NCI-H2081 treated with DMSO at 0.1 percent for 48 hours (cell line): ENCODE measurements at places on chromosomes 3 and 15.

DNA sequence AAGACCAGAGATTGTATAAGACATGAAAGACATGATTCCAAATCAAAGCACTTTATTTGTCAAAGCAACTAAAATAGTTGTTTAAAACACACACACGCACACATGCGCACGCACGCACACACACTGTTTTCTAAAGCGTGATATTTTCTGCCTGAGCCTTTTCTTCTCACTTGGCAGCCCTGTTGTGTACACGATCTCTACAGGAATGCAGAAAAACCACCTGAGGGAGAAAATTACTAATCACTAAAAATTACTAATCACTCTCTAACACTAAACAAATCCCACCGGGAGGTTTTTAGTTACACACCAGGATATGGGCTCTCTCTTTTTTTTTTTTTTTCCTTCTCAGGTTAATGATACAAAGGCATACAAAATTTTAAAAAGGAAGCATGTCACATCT, 160.1 kb upstream of the ATP11B start:
- no peak for DNase-seq

GRCh38 chr3:81425198-81425868, 336.1 kb downstream of the GBE1 start:
- DNase-seq = no peak

DNA sequence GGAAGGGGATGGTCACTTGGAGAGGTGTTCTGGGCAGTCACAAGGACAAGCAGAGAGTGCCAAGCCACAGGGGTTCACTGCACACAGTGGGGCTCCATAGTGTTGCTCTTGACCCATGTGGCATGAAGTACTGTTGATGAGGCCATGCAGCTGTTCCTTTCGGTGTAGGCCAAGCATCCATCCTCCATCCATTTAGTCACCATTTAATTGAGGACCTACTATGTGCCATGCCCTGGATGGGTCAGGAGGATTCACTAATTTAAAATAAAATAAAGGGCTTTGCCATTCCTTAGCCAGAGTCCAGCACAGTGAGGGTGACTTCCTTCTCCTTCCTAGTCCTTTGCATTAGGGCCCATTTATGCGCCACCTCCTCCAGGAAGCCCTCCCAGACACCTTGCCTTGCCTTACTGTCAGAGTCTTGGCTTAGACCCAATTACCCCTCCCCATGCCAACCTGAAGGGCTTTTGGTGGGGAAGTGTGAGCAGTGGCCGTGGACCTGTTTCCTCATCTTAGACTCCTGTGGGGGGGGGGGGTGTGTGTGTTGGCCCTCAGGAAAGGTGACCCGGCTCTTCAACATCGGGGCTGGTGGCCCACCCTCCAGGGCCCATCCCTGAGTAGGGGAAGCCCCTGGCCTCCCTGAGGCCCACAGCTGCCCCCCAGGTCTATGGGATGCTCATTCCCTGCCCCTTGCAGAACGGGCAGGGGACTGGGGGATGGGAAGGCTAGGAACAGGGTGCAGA, 25.6 kb downstream of the PSTPIP1 start:
- DNase-seq = no peak

DNA sequence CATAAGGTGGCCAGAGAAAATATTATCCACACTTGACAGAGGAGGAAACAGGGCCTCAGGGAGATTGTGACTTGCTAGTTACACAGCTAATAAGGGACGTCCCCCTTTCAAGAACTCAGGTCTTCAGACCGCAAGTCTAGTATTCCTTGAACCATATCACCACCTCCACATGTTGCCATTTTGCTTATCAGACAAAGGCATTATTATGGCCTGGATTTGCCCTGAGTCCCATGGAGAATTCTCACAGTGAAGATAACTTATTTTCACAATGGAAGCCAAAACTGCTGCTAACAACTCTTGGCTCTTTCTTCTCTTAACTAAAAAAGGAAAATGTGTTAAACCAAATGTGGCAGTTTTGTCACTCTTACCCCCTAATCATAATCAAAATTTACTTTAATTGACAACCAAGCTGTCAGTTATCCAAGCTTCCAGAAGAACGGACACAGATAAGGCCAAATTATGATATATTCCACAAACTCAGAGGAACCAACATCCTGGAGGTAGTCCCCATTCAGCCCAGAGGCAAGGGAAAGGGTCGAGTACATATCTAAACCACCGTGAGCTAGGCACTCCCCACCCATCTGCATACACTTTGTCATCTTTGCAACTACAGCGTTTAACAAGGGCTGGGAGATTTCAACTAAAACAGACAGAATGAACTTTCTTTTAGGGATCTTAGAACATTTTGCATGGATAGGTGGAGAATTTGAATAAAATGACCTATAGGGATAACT, 63.6 kb upstream of the THBS1 start:
- no peak for DNase-seq

GRCh38 chr3:47479826-47480160, 4.1 kb upstream of the SCAP start:
- DNase-seq = no peak

DNA sequence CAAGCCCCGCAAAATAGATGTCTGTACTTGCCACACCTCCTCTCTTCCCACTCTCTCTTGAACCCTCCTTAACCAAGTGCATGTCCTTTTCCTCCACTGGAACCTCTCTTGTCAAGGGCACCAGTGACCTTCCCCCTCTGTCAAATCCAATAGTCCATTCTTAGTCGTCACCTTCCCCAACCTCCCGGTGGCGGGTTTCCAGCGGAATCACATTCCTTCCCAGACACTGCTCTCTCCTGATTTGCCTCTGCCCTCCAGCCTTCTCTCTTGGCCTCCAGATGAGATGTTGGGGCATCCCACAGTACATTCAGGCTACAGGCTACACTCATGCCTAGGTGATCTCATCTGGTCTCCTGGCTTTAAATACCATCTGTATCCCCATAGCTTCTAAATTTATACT, 31.1 kb downstream of the SCN5A start:
- no peak for DNase-seq

DNA sequence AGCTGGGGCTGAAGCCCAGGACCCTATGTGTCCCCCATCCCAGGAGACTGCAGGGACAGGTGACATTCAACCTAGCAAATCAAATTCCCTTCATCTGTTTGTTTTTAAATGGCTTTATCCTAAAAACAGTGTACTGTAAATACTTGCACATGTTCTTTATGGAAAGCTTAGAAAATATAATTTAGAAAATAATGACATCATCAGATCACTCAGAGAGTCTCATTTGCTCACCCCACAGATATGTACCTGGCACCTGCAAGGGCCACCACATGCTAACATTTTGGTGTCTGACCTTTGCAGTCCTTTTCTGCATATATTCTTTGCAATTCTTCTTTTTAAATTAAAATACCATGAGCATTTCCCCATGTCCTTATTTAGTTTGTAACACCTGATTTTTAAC, 58.6 kb upstream of the FGD5 start:
- DNase-seq = no peak

- DNase-seq = no peak
Observed at GRCh38 chr3:179265875-179266274, 15.0 kb upstream of the KCNMB3 start.

- DNase-seq = no peak
Observed at GRCh38 chr15:101318147-101318819, 23.2 kb upstream of the SNRPA1 start.

GRCh38 chr3:54756330-54756731, 171.5 kb downstream of the LRTM1 start:
- no peak for DNase-seq

DNA sequence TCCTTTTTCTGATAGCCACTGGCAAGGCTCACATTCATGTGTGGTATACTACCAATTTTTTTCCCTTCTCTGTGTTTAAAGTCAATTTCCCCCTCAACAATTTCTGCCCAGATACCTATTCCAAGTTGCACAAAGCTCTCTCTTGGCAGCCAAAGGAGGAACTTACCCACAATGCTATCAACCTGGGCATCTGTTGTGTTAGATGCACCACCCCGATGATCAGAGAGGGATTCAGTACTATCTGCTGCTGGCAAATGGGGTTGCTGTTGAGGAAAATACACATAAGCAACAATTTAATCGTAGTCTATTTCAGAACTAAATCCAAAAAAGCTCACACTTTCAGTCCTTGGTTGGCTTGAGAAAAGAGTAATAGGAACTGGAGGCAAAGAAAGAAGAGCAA, 46.1 kb downstream of the AAGAB start:
- no peak for DNase-seq

GRCh38 chr3:17639765-17640164, 102.7 kb downstream of the TBC1D5 start:
- no peak for DNase-seq

GRCh38 chr15:70508561-70509281, 254.6 kb downstream of the UACA start:
- DNase-seq = no peak

- DNase-seq = no peak
Observed at GRCh38 chr3:15355086-15355485, 22.7 kb upstream of the SH3BP5 start.

- no peak for DNase-seq
Observed at GRCh38 chr15:73997986-73998385, 3.5 kb downstream of the PML start.

- DNase-seq = no peak
Observed at GRCh38 chr3:186653984-186654383, 11.8 kb upstream of the HRG start.

DNA sequence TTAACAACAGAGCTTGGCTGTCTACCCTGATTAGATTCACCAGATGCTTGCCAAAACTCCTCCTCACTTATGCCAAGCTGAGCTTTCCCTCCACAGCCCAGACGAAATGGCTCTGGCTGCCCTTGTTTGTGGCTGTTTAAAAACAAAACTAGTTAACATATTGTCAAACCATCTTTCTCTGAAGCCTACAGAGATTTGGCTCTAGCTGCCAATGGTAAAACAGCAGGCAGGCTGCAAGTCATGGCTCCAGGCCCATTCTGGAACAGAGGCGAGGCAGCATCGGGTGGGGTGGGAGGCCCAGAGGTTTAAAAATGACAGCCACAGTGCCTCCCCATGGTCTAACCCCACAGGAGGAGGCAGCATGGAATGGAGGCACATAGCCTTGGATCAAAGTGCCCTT, 75.9 kb downstream of the SCN5A start:
- DNase-seq = no peak

DNA sequence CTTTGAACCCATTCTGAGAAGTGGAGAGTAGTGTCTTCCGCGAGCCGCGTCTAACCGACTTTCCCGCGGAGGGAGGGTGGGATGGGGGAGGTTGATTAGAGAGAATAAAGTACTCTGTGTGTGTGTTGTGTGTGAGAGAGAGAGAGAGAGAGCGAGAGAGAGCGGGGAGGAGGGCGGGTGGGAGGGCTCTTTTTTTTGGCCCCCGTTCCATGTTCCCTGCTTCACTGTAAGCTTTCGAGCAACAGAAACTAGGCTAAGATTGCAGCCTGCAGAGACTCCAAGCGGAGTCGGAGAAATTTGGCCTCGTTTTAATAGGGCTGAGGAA, 1.6 kb upstream of the MEIS2 start:
- DNase-seq = no peak

- DNase-seq = no peak
Observed at GRCh38 chr3:33582234-33582633, 135.8 kb downstream of the CLASP2 start.

DNA sequence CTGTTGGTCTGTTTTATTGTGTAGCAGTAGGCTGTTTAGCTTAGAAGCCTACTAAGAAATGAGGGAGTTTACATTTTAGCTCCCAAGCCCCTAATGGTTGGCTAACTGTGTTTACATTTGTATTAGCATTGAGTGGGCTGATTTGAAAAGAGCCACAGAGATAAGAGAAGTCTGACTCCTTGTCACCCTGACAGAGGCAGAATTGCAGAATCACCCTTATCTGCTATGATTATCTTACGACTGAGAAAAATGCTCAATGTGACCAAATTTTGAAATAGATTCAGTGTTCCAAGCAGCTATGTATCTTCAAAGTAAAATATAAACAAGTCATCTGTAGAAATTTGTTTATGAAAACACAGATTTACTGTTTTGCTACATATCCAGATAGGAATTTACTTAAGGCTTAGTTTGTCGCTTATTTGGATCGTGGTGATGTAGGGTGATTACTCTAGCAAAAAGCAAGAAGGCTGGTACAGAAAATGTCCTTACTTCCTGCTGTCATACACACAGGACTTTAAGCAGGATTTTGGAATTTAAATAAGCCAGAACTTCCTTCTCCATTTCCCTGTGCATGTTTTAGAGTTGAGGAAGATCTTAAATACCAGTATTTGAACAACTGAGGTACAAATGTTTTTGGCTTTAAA, 19.0 kb downstream of the SEMA6D start:
- DNase-seq = no peak

DNA sequence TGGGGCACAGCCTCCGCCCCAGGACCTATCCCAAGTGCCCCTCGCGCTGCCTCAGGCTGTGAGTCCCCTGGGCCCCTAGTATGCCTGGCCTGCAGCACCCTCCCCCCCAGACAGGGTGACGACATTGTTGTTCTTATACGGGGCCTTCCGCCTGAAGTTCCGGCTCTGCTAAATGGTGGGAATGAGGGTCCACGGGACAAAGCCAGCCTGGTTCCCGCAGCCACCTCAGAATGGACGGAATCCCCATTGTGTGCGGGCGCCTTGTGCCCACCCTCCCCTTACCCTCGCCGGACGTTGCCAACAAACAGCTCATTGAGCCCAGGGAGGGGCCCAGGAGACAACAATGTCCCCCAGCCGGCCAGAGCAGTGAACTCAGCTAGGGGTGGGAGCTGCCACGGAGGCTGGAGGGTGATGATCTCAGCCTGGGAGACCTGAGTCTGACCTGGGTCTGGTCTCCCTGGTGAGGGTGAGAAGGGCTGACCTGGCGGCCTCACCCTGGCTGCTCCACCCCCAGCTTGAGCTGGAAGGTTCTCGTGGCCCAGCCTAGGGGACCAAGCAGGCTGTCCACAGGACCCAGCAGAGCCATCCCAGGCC, 10.2 kb upstream of the DLL4 start:
- DNase-seq = no peak

- DNase-seq = no peak
Observed at GRCh38 chr3:77506384-77506783, 466.5 kb downstream of the ROBO2 start.

DNA sequence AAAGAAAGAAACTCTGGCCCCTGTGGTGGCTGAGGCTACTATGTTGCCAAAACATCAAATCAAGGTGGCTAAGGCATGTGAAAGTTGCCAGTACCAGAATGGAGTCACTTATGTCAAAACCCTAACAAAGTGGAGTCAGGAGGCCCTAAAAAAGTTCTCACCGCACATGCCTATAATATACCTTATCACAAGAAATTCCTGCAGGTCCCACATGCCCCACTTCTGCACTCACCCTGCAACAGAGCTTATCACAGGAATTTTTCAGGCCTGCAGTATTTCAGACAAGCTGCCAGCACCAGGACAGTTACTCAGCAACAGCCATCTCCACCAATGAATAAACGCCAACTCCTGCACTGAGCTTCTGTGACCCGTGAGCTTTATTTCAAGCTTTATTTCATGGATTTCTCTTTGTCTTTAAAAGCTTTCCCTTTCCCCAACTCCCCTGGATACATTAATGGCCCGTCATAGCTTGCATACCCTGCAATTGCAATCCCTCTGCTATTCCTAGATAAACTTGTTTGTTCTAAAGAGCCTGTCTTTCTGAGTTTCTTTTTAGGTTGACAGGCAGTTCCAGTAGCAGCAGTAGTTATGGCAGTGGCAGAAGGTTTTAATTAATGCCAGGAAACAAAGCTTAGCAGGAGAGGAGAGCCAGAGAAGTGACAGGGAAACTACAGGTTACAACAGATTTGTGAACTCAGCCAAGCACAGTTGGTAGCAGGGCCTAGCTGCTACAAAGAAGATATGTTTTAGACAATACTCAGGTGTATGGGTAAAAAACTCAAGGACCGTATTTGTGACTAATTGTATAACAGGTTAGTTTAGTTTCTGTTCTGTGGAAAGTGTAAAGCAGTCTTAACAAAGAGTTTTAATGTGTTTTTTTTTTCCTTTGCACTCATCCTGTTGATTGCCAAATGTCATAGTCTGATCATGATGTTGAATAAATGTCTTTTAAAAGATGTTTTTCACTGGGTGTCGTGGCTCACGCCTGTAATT, 15.9 kb upstream of the TMEM42 start:
- no peak for DNase-seq
